Nucleus accumbens (tissue), 56 donors: ENCODE measurements at places on chromosomes 7 and 10.

DNA sequence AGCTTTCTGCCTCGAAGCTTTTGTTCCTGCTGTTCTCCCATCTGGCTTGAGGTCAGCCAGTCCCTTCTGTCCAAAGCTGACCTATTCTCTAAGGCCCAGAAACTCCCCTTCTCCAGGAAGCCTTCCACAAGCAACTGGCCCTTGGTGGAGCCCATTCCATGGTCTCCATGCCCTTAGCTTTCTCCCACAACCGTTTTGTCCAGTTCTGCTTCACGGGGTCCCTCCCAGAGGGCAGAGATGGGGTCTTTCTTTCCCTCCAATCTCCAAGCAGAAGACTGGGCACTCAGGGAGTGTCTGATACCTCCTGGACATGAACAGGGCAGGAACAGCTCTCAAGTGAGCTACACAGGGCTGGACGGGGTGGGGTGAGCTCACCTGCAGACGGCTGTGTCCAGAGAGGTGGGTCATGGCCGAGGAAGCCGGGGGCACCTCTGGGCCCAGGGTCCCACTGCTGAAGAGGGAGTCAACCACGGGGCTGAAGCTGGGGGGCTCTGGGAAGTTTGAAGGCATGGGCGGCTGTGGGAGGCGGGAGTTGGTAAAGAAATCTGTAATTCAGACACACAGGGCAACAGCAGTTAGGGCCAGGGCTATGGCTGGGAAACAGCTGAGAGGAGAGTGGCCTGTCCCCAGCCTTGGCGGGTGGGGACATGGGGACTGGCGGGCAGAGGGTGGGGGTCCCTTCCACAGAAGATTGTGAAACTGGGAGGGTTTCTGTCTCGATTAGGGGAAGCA is 20.9 kb upstream of the TBL2 start:
- DNase-seq = no peak

- no peak for DNase-seq
These were observed 11.1 kb upstream of the MDFIC start for GRCh38 chr7:114910787-114911186.

DNA sequence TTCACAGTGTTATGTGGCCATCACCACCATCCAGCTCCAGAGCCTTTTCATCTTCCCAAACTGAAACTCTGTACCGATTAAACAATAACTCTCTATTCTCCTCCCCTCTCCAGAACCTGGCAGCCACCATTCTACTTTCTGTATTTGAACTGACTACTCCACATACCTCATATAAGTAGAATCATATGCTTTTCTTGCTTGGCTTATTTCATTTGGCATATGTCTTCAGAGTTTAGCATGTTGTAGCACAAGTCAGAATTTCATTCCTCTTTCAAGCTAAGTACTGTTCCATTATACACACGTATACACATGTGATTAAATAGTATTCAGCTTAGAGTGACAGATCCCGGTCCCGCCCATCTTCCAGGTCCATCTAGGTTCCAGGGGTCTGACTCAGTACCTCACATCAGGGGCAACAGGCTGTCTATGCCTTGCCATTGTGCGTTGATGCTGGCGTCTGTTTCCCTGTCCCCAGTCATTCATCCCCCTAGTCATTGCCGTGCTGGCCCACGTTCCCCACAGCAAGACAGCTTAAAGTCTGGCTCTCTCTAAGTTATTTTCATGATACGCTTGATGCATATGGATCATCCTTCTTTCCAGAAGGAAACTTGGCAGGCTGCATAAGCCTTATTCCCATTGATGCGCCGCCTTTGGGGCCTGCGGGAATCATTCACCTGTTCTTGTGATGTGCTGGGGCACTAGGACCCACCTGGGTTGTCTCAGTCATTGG is 108.3 kb downstream of the CHN2 start:
- no peak for DNase-seq

DNA sequence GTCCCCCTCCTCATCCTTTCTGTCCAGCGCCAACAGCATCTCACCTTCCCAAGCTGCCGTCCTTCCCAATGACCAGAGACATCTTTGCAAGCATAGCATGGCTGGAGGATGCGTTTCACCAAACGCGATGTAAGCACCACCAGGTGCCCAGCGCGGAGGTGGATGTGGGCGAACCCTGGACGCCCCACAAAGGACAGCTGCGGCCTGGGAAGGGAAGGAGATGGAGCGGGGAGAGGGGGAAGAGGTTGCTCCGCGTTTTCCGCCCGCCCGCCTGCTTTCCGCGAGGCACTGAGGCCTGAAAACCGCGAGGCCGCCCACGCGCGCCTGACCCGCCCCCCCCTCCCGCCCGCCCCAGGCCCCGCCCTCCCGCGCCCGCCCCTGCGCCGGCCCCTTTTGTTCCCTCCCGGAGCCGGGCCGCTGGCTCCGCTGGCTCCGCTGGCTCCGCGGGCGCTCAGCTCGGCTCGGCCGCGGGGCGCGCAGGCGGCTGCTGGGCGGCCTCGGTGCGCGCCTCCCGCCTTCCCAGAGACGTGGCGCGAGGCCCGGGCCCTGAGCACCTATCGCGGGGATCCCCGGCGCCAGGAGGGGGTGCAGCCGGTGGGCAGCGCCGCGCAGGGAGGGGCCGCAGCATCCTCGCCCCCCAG is at the start of gene CLIP2:
TSS of gene CLIP2 (plus strand) at position 390 of the 641 bp plus-strand sequence. CDS start 28,140 bp downstream, outside the sequence.
- peak; percentile 85 for DNase-seq

DNA sequence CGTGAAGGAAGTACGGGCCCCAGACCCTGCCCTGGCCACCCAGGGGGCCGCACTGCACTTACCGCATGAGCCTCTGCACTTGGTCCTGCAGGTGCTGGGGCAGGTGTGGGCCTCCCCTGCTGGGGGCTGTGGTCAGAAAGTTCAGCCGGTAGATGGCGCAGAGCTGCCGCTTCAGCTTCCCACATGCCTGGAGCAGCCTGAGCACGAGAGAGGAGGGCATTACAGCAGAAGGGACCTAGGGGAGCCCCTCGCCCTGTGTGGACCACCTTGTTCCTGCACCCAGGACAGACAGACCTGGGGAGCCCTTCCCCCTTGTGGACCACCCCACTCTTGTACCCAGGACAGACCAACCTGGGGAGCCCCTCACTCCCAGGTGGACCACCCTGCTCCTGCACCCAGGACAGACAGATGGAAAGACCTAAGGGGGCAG is 8.7 kb upstream of the PYROXD2 start:
- no peak for DNase-seq
